ENCODE measurements at places on chromosomes 16 and 17. TPM values are rescaled to one million over a fixed set of nuclear protein-coding genes. Genes with fewer than 3 reads are reported as not detected.

- no peak for DNase-seq
Observed at GRCh38 chr17:73201215-73202069, 8.6 kb downstream of the COG1 start.

GRCh38 chr16:79918916-79919315 is 318.4 kb upstream of the MAF start:
- DNase-seq, result no peak

The DNAI2 gene
- total RNA-seq, result not detected

The NPIPB13 gene
- 27.1 TPM for total RNA-seq

DNA sequence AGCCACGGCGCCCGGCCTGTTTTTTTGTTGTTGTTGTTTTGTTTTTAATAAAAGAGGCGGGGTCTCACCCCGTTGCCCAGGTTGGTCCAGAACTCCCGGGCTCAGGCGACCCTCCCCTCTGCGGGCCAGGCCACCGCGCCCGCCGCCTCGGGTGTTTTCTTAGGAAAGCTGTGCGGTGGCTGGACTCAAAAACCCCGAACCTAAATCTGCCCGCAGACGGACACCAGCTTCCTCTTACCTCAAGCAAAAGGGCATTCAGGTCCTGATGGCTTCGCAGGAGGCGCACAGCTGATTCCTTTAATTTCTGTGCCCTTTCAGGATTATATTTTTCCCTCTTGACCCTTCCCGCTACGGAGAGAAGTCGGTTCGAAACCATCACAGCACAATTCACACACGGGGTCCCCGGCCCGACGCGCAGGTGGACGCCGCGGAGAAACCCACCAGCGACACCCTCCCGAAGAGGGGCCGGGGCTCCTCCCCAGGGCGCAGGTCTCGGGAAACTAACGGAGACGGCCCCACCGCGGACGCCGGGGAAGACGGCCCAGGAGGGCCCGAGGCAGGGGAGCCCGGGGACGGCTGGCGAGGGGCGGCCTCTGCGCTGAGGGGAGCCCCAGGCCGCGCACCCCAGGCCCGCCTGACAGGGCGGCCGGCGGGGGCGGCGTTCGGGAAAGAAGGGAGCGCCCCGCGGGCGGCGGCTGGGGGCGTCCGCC is 653 bp downstream of the FANCA start:
- no peak for DNase-seq

GRCh38 chr17:74351552-74352210 is 10.0 kb downstream of the BTBD17 start:
- DNase-seq, result no peak

DNA sequence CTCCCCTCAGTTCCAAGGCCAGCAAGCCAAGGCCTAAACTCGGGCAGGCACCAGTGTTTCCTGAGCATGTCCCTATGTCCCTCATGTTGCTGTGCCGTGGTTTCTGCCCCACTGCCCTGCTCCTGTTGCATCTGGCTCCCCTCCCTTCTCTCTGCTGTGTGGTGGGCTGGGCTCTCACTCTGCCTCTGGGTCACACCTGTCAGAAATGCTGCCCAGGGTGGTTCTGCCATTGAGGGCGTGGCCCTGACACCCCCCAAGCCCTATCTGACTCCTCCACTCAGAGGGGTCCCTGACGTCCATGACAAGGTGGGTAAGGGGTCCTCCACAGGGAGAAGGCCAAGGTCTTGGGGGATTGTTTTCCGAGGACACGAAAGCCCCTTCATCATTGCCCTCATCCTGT is 9.2 kb upstream of the ITGA3 start:
- no peak for DNase-seq

- DNase-seq, result no peak
Observed at GRCh38 chr17:66805567-66805966, 29.4 kb upstream of the CACNG5 start.

DNA sequence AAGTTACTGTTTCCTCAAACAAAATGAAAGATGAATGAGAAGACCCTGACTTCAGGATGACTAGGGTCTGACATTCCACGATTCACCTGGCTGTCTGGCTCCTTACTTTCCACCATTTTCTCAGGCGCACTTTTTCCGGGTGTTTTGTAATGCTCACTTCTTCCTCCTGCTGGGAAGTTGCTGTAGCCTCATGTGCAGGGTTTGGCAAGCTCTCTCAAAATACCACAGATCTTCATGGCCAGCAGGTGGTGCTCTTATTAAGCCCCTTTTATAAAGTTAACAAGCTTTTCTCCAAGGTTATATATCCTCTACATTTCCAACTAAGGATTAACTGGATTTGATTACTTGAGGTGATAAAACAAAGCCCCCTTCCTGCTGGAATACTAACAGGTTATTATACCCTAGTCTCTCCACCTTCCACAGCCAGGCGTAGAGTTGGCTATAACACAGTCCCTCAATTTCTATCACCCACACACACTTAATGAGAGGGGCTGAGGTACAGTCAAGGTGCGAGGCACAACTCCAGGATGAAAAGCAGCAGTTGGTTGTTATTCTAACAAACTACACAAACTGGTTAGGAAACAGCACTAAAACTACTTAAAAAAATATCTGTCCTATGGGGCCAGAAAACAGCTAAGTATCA is 45.4 kb downstream of the STH start:
- DNase-seq, result no peak

- no peak for DNase-seq
Observed at GRCh38 chr17:35540589-35541404, 3.3 kb upstream of the SLFN12L start.

DNA sequence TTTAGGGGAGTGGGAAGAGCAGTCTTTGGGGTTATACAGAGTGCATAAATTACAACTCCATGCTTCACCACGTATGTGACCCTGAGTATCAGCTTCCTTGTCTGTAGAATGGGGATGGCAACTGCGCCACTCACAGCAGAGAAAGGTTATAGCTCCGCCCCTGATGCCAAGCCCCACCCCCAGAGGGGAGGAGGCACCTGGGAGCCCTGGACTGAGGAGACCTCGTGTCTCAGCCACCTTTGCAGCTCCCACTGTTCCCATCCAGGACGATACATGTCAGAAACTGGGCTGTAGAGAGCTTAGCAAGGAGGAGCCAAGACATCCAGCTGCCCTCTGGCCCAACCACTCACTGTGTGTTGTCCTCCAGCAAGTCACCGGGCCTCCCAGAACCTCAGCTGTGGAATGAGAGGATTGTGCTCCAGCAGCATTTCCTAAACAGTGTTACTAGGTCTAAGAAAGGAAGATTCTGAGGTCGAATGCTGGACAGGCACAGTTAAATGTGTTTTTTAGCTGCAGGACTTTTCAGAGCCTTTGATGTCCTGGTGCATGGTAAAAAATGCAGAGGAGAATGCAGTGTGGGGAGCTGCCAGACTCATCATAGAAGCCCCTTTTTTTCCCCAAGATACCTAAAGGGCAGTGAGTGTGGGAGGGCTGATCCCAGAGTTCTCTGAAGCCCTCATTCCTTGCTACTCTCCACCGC is 49.4 kb downstream of the BEAN1 start:
- no peak for DNase-seq

DNA sequence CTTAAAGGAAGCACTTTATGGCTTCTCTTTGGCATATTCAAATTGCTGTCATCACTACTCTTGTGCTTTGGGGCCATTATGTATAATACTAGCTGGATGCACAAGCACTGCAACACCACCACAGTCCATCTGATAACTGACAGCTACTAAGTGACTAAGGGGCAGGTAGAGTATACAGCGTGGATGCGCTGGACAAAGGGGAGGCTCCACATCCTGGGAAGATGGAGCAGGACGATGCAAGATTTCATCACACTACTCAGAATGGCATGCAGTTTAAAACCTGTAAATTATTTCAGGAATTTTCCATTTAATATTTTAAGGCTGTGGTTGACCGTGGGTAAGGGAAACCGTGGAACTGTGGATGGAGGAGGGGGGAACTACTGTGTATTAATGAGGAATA is 25.0 kb downstream of the MPRIP start:
- DNase-seq, result no peak

GRCh38 chr16:87847785-87848675 is 21.3 kb downstream of the SLC7A5 start:
- DNase-seq, result no peak

DNA sequence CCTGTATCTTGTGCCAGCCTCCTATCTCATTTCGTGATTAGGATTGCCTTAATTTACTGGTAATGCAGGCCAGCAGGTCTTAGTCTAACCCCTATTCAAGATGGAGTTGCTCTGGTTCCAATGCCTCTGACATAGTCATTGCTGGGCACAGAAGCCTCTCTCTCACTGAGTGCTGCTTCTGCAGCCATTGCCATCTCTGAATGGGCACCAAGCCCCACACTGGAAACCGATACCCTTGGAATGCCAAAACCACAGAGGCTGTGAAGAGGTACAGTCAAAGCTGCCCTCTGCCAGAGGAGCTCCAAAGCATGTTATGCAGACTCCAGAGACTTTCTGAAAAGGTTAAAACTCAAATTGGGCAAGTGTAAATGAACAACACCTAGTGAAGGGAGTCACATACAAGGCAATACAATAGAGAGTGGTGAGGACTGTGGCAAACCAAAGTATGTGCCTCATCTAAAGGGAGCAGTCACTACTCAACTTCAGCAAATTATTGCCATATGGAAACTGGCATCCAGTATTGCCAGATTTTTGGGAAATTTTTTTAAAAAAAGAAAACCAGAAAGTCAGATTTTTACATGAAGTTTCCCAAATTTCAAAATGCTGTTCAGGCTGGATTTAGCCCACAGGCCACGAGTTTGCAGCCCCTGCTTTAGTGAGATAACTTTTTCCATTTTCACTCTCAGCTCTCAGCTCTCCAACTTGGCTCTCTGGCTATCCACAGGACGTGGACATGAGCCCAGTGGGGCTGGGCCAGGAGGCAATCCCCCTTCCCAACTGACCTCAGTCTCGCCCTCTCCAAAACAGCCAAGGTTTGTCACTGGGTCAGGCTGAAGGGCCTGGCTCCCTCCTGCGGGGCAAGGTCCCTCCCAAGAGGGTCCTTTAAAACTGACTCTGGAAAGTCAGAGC is 2.1 kb upstream of the MMP2 start:
- no peak for DNase-seq

GRCh38 chr16:89446136-89446974 is 44.0 kb downstream of the ANKRD11 start:
- DNase-seq, result no peak

The GAS2L2 gene
- 0.11 TPM for total RNA-seq

- DNase-seq, result no peak
Observed at GRCh38 chr17:5468075-5468473, 708 bp downstream of the DHX33 start.

The PDILT gene
- total RNA-seq, result not detected

The ZDHHC1 gene
- total RNA-seq, result 16.5 TPM

DNA sequence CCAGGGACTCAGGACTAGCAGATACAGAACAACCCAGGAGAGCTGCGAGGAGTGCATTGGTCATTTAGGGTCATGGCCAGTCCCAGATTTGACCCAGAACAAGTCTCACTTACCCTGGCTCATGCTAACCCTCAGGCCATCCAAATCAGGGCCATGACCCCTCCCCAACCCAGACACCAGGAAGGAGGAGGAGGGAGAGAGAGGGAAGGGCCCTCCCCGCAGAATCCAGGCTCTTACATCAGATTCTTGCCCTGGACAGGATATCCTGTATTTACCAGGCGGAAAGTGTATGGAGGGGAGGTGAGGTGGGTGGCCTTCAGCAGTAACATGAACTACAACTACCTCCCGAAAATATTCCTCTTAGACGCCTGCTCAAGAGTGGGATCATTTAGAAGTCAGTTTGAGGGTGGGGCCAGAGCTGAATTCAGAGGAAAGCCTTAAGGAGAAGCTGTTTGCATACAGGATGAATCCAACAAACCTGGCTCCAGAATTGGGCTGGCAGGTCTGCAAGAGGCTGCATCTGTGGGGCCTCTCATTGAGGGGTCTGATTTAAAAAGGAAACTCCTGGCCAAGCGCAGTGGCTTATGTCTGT is 2.1 kb downstream of the VAT1 start:
- no peak for DNase-seq

The PPP1R1B gene
- 0.89 TPM for total RNA-seq

GRCh38 chr17:81252326-81252986 is 13.3 kb downstream of the NDUFAF8 start:
- no peak for DNase-seq

The AIPL1 gene
- total RNA-seq, result not detected

DNA sequence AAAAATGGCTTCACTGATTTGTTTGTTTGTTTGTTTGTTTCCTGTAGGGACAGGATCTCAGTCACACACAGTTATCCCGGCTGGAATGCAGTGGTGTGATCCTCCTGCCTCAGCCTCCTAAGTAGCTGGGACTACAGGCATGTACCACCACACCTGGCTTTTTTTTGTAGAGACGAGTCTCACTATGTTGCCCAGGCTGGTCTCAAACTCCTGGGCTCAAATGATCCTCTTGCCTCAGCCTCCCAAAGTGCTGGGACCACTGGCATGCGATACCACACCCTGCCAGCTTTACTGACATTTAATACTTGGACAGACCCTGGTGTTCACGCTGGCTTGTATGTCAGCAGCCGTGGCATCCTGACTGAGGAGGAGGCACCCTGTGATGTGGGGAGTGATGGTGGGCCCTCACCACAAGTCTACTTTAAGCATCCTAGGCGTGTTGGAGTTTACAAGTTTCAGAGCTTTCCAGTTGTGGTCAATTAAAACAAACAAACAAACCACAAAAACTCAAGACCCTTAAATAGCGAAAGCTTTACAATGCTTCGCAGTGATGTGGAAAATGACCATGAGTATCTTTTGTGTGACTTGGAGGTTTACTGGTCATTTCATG is 5.1 kb downstream of the ABCA3 start:
- no peak for DNase-seq

DNA sequence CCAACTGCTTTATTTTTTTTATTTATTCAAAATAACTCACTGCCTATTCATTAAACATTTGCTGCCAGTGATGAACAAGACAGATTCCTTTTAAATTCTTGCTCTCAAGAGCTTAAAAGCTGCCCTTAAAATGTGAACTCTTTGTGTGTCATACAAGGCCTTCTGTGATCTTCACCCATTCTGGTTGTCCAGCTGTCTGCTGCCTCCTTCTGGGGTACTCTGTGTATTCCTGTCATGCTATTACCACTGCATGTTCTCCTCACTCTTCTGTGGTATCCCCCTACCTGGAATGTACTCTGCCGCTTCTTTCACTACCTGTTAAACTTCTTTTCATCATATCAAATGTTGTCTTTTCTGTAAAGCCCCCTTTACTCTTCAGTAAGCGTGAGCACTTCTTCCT is 165.8 kb downstream of the CHD9 start:
- DNase-seq, result no peak

- DNase-seq, result no peak
Observed at GRCh38 chr16:57949013-57949412, 21.9 kb downstream of the CNGB1 start.

The P2RX1 gene
- 0.60 TPM for total RNA-seq

The RPH3AL gene
- 47.6 TPM for total RNA-seq

GRCh38 chr16:86914876-86915717 is 336.7 kb downstream of the FOXL1 start:
- DNase-seq, result no peak

- DNase-seq, result no peak
Observed at GRCh38 chr17:8542599-8543502, 87.7 kb downstream of the MYH10 start.

DNA sequence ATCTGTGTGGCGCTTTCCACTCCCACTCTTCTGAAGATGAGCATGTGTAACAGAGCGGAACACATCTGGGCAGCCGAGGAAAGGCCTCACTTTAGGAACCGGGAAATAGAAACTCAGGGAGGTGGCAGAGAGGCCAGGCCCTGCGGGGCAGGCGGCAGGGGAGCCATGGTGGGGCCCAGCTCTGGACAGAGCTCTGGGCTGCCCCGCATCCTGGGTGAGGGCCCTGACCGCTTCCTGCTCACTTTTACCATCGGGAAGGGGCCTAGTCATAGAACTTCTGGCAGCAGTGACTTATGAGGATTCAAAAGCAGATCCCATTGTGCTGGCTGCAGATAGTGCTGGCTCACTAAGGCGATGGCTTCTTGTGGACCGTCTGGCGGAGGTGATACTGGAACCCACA is 22.6 kb downstream of the COX4I1 start:
- DNase-seq, result no peak

The CCL8 gene
- not detected for total RNA-seq

The PRR35 gene
- not detected for total RNA-seq

All from progenitor cell of endocrine pancreas (in vitro differentiated cells).